ENCODE measurements at places on chromosomes 7 and 10. TPM values are rescaled to one million over a fixed set of nuclear protein-coding genes. Genes with fewer than 3 reads are reported as not detected.

The MNX1 gene
- not detected for polyA plus RNA-seq

The CADPS2 gene
- polyA plus RNA-seq = 39.9 TPM

DNA sequence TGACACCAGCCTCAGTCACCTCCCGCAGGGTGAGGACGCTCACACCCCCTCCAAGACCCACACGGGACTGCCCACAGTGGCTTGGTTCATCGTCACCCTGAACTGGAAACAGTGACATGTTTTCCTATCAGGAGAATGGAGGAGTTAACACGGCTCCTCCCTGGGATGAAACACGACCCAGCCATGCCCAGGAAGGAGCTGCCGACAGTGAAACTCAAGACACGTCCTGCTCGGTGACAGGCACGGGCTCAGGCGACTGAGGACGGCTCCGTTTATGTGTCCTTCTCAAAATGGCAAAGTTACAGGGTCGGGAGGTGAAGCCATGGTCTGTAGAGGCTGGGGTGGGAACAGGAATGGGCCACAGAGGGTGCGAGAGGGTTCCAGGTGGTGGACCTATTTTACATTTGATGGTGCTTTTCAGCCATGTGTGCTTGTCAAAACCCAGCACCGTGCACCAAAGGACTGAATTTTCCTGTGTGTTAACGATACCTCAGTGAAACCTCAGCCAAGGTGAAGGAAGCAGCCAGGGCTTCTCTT lies 272.4 kb downstream of the ADARB2 start:
- DNase-seq = peak; percentile 82
- H3K4me1 ChIP-seq = no peaks in the 10 kb centered on the region
- peak overlapping the region; percentile 53 for H3K4me3 ChIP-seq
- no peaks in the 10 kb centered on the region for H3K36me3 ChIP-seq

DNA sequence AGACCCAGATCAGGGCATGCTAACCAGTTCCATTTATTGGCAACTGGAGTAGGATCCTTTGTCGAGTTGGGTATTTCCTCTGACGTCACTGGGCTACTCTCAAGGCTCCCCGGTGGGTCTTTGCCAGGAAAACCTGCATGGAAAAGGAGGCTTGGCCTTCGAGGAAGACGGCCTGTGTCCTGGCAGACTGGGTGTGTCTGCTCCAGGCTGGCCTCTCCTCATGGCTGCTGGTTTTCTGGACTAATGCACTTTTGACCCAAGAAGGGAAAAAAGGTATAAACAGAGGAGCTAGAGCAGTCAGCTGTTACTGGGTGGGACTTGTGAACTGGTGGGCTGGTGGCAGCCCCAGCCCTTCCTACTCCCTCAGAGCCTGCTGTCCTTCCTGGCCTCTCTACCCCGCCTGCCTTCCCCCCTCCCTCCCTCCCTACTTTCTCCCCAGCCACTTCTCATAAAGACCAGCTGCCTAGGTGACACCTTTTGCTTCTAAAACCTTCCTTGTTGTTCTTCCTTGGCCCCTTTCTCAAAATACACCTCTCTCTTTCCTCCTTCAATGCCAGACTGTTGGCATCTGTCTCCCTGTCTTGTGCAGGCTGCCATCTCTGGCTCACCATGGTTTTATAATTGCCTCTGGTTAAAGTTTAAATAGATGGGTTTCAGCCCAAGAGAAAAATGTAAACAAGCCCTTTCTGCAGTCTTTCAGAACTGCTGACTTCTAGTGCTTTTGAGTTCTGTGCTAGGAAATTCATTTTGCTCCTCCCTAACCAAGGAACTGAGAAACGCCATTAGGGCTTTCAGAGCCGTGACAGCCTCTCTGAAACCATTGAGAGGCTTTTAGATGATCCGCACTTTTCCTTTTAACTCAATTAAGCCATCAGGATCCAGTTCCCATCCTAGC lies 101.8 kb upstream of the MKLN1 start:
- no peaks in the 10 kb centered on the region for H3K27me3 ChIP-seq
- peak; percentile 47 for DNase-seq
- H3K4me1 ChIP-seq = peaks cover 20% of the 10 kb centered on the region
- H3K36me3 ChIP-seq = no peaks in the 10 kb centered on the region
- no peak overlapping the region for H3K4me3 ChIP-seq

- no peaks in the 10 kb centered on the region for H3K36me3 ChIP-seq
- no peaks in the 10 kb centered on the region for H3K4me1 ChIP-seq
- no peak for DNase-seq
- H3K27me3 ChIP-seq = no peaks in the 10 kb centered on the region
These were observed 103.0 kb downstream of the COBL start for GRCh38 chr7:51213618-51214017.

The NUDT13 gene
- 3.7 TPM for polyA plus RNA-seq

The VPS26A gene
- polyA plus RNA-seq = 38.9 TPM

- H3K4me3 ChIP-seq = no peak overlapping the region
- H3K27me3 ChIP-seq = no peaks in the 10 kb centered on the region
- DNase-seq = peak; percentile 41
- no peaks in the 10 kb centered on the region for H3K36me3 ChIP-seq
These were observed 25.8 kb downstream of the AQP1 start for GRCh38 chr7:30937416-30937815.

DNA sequence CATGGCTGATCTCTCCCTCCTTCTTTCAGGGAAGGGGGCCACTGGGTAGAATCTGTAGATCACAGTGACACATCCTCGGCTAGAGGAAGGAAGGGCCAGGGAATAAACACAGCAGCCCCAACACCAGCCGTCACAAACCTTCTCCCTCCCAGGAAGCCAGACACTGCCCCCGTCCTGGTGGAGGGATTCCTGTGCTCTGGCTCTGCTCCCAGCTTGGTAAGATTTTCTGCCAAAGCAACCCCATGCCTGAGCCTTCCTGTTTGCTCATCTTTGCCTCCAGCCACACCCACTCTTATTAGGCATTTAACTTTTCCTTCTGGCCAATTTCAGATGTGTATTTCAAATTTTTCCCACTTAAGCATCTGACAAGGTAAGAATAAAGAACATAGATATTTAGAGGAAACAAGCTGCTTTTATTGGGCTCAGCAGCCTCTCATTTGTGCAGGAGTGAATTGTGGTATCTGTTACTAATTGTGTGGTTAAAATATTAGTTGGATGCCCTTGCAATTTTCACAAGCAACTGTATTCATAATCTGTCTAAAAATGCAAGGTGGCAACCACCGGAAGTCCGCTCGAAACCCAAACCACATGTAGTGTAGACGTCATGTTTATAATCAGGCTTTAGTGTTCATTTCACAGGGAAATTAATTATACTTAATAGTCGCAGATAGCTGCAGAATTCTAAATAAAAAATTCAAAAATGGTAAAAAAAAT lies 13.2 kb upstream of the NPS start:
- H3K4me3 ChIP-seq = no peak overlapping the region
- H3K36me3 ChIP-seq = no peaks in the 10 kb centered on the region
- DNase-seq = no peak
- no peaks in the 10 kb centered on the region for H3K4me1 ChIP-seq

DNA sequence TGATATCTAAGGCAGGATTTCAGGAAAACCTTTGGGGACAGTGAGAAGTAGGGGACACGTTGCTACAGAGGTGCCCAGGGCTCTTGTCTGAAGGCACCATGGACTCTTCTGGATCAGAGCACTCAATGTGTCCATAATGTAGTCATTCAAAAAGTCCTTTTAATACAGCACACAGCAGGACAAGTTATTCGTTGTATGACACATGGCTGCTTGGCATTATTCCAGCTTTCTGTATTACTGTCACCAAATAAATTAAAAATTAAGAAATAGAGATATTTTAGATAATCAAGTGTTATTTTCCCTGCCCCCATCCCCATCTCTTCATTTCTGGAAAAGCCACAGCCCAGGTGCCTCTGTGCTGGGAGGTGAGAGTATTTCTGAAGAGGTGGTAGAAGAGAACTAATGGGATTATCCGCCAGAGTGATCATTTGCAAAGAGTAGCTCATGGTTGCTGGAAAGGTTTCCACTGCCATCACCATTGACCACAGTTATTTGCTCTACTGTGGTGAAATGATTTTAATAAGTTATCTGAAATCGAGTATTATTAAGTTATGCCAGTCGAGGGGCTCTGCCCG lies 83.0 kb downstream of the CXCL12 start:
- no peaks in the 10 kb centered on the region for H3K4me1 ChIP-seq
- H3K27me3 ChIP-seq = no peaks in the 10 kb centered on the region
- no peak overlapping the region for H3K27ac ChIP-seq

- H3K4me1 ChIP-seq = peaks cover 3% of the 10 kb centered on the region
- H3K4me3 ChIP-seq = no peak overlapping the region
- no peaks in the 10 kb centered on the region for H3K36me3 ChIP-seq
- no peaks in the 10 kb centered on the region for H3K27me3 ChIP-seq
- peak overlapping the region; percentile 24 for H3K27ac ChIP-seq
These were observed 69.0 kb upstream of the RAB11FIP2 start for GRCh38 chr10:118115701-118116100.

GRCh38 chr7:135514856-135515255 lies 5.0 kb upstream of the CNOT4 start:
- H3K27me3 ChIP-seq = no peaks in the 10 kb centered on the region
- H3K27ac ChIP-seq = no peak overlapping the region
- no peaks in the 10 kb centered on the region for H3K36me3 ChIP-seq
- H3K4me3 ChIP-seq = no peak overlapping the region
- H3K4me1 ChIP-seq = no peaks in the 10 kb centered on the region

DNA sequence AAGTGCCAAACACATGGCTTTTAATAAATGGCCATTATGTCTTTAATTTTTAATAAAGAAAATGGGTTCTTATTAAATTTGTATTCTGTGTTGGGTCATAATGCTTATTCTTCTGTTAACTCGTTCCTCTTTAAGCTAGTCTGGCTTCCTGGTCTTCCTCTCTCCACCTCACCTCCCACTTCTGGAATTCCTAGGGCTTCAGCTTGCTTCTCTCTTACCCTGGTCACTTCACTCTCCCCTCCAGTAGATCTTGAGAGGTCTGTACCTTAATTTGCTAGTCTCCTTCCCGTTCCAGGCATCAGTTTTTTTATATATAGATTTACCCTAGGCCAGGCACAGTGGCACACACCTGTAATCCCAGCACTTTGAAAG lies 111.2 kb downstream of the RALA start:
- DNase-seq = no peak
- H3K27ac ChIP-seq = no peak overlapping the region
- H3K36me3 ChIP-seq = no peaks in the 10 kb centered on the region
- H3K27me3 ChIP-seq = no peaks in the 10 kb centered on the region

- peak; percentile 62 for DNase-seq
- no peak overlapping the region for H3K4me3 ChIP-seq
- no peaks in the 10 kb centered on the region for H3K4me1 ChIP-seq
- H3K27me3 ChIP-seq = no peaks in the 10 kb centered on the region
- H3K27ac ChIP-seq = no peak overlapping the region
- H3K36me3 ChIP-seq = no peaks in the 10 kb centered on the region
These were observed 285.6 kb downstream of the HGF start for GRCh38 chr7:81484261-81484660.

DNA sequence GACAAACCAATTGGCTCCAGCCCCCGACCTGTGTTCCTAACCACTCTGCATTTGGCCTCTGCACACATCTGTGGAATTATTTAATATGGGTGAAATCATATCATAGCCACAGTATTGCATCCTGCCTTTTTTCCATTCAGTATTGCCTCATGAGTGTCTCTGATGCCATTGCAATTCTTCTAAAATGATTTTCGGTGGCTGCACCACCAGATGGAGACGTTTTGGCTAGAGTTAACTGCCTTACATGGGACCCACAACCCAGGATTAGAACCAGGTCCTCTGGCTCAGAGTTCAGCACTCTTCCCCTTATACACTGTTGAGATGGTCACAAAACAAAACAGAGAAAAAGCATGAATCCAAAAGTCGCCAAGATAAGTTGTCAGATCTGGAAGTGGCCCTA lies 180.8 kb downstream of the EMX2 start:
- no peaks in the 10 kb centered on the region for H3K36me3 ChIP-seq
- H3K4me3 ChIP-seq = no peak overlapping the region
- DNase-seq = no peak
- peaks cover 3% of the 10 kb centered on the region for H3K4me1 ChIP-seq

- H3K27me3 ChIP-seq = no peaks in the 10 kb centered on the region
- no peaks in the 10 kb centered on the region for H3K4me1 ChIP-seq
- H3K36me3 ChIP-seq = peaks cover 5% of the 10 kb centered on the region
- no peak for DNase-seq
- H3K4me3 ChIP-seq = no peak overlapping the region
- no peak overlapping the region for H3K27ac ChIP-seq
These were observed 22.0 kb downstream of the HECTD2 start for GRCh38 chr10:91432175-91432574.

The PLXDC2 gene
- 11.9 TPM for polyA plus RNA-seq

The FAM131B gene
- 0.19 TPM for polyA plus RNA-seq

The CACNA2D1 gene
- polyA plus RNA-seq = 3.5 TPM

DNA sequence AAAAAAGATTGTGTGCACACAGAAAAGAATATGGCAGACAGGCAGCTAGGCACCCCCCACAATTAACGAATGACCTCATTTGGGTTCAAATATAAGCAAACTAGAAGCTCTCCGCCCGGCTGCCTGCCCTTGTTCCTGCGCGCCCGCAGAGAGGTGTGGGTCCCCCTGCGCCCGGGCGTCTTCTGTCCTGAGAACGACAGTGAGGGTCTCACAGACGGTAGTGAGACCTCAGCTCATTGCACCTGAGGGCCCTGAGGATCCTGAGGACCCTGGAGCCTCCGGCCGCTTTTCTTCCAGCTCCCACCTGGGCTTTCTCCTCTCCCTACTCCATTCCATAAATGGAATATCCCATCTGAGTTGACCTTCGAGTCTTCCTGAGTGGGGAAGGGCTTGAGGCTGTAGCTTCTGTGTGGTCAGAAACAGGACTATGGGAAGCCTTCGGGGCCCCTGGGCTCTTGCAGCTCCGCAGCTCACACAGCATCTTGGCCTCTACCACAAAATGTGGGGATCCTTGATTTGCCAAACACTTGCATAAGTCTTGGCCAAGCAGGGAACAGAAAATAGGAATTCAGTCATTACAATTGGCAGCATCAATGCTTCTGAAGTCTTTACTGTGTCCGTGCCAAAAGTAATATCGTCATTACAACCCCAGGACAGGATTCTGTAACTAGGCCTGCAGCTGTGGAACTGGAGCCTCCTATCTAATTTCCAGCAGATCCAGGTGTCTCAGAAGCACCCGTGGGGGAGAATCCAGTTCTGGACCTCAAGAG lies 43.8 kb downstream of the JAKMIP3 start:
- no peaks in the 10 kb centered on the region for H3K27me3 ChIP-seq
- no peak overlapping the region for H3K27ac ChIP-seq
- H3K4me3 ChIP-seq = no peak overlapping the region
- no peaks in the 10 kb centered on the region for H3K4me1 ChIP-seq
- no peaks in the 10 kb centered on the region for H3K36me3 ChIP-seq

GRCh38 chr7:85781606-85782005 lies 594.8 kb upstream of the SEMA3D start:
- H3K27ac ChIP-seq = no peak overlapping the region
- H3K36me3 ChIP-seq = no peaks in the 10 kb centered on the region
- no peaks in the 10 kb centered on the region for H3K4me1 ChIP-seq
- no peak overlapping the region for H3K4me3 ChIP-seq
- no peak for DNase-seq
- no peaks in the 10 kb centered on the region for H3K27me3 ChIP-seq

DNA sequence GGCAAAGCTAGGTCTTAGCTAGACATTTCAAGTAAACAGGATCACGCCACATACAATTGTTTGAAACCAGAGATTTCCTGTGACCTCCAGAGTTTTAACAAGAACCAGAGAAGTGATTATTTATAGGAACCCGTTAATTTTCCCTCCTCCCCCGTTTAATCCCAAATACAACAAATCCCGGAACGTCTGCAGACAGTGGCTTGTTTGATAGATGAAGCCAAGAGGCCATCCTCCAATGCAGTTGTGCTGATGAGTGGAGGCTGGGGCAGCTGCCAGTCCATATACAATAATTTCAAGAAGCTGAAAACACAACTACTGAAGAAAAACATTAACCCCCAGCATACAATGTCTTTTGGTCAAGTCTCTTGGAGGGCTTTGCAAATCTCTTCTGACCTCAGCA lies 971.6 kb upstream of the ZNF722 start:
- DNase-seq = no peak
- H3K4me1 ChIP-seq = no peaks in the 10 kb centered on the region
- no peak overlapping the region for H3K27ac ChIP-seq
- H3K36me3 ChIP-seq = no peaks in the 10 kb centered on the region
